A549 (cell line): ENCODE measurements at places on chromosomes 12 and 14. TPM values are rescaled to one million over a fixed set of nuclear protein-coding genes. Genes with fewer than 3 reads are reported as not detected.

DNA sequence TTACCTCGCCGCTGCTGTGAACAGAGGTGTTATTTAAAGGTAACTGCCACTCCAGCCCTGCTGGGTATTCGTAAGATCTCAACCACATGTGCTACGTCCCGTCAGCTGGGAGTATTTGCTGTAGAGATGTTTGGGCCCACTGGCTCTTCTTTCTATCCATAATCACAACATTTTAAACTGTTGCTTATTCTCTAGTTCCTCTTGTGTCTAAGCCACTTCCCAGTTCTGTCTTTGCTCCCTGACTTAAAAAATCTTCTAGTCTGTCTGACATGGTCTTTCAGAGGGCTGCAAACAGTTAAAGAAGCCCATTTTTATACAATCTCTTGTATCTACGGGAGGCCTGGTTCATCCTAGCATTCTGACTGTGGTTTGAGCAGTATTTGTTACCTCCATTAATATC, 33.2 kb upstream of the HELB start:
- no peak for DNase-seq

GRCh38 chr14:33362934-33363333, 424.3 kb downstream of the NPAS3 start:
- DNase-seq: no peak

GRCh38 chr14:96398432-96398831, 6.5 kb downstream of the AK7 start:
- DNase-seq: no peak

GRCh38 chr14:69850086-69850735, 29.0 kb upstream of the SMOC1 start:
- no peak for DNase-seq

DNA sequence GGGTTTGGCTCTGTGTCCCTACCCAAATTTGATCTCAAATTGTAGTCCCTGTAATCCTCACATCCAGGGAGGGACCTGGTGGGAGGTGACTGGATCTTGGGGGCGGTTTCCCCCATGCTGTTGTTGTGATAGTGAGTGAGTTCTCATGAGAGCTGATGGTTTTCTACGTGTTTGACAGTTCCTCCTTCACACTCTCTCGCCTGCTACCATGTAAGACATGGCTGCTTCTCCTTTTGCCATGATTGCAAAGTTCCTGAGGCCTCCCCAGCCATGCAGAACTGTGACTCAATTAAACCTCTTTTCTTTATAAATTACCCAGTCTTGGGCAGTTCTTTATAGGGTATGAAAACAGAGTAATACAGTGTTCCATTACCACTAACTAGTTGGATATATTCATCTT, 10.3 kb upstream of the LRRC23 start:
- no peak for DNase-seq

FMNL3 gene
- 1.5 to 1.7 TPM (median 1.7 TPM) in 3 replicates for polyA plus RNA-seq

DNA sequence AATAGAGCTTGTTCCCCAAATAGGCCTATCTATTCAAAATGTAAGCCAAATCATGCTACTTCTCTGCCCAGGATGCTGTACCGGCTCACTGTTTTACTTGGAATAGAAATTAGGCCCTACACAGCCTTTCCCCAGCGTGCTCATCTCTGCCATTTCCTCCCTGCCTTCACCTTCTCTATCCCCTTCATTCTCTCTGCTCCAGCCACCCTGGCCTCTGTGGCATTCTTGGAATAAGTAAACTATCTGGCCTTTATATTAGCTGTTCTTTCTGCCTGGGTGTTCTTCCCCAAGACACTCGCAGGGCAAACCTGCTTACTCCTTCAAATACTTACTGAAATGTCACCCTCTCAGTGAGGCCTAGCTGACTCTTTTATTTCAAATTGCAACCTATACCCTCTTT, 30.9 kb upstream of the DYRK2 start:
- no peak for DNase-seq

GRCh38 chr12:252636-253035, 10.0 kb downstream of the SLC6A13 start:
- DNase-seq: no peak
